ENCODE measurements at places on chromosomes 13 and 19. TPM values are rescaled to one million over a fixed set of nuclear protein-coding genes. Genes with fewer than 3 reads are reported as not detected.

ZNF540 gene
- total RNA-seq = 1.4 TPM

GRCh38 chr13:31167490-31167889 lies 5.8 kb upstream of the HSPH1 start:
- DNase-seq = no peak
- H3K27ac ChIP-seq = no peak overlapping the region
- H3K27me3 ChIP-seq = no peaks in the 10 kb centered on the region
- no peaks in the 10 kb centered on the region for H3K36me3 ChIP-seq

CYP4F2 gene
- not detected for total RNA-seq

SMIM17 gene
- total RNA-seq = 1.1 TPM

ZNF69 gene
- 11.9 TPM for total RNA-seq

GRCh38 chr13:97026531-97027161 lies 32.4 kb upstream of the OXGR1 start:
- H3K4me3 ChIP-seq = no peak overlapping the region
- peaks cover 19% of the 10 kb centered on the region for H3K4me1 ChIP-seq
- H3K27ac ChIP-seq = no peak overlapping the region

HTR2A gene
- 0.37 TPM for total RNA-seq

Data from chondrocyte (in vitro differentiated cells).